Activated T-cell treated with anti-CD3 and anti-CD28 coated beads for 24 hours (primary cell): ENCODE measurements at places on chromosomes 1 and 21.

DNA sequence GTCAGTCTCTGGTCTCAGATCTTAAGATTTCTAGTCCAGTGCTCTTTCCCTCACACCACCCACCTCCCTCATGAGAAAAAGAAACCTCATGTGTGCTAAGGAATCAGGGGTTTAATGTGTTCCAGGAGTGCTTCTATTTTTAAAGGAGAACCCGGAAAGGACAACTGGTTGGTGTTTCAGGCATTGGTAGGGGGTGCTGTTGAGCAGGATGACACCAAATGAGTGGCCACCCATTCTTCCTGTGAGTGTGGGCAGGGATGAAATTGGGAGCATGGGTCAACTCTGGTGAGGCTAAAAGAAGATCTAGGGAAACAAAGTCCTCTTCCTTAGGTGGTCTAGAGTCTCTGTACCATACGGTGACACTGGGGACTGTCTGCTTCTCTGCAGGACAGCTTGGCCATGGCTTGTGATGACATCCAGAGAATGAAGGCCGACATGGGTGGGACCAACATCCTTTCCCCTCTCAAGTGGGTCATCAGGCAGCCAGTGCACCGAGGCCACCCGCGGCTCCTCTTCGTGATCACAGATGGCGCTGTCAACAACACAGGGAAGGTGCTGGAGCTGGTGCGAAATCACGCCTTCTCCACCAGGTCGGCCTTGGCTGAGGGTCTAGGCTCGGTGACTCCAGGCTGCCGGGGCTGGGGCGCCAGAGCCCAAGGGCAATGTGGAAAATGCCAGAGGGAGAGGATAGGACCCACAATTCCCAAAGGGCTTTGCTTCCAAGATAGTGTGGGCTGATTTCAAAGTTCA lies 39.3 kb downstream of the VWA5B1 start:
- DNase-seq, result no peak

DNA sequence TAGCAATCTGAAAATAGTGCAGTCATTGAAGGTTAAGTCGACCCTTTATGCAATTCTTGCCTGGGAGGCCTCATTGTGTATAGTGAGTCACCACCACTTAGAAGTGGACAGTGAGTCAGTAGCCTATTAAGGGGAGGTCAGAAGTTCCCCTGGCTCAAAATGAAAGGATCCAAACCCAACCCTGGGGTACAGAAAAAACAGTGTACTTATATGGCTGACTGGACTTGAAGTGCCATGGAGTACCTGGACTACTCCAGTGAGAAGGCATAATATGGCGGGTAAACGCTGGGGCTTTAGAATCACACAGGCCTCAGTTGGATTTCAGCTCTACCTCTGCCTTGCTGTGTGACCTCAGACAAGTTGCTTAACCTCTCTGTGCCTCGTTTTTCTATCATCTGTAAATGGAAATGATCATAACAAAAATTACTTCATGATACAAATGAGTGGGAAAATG lies 2.2 kb upstream of the BCL9 start:
- no peak for DNase-seq

- peak; percentile 42 for DNase-seq
Measured at GRCh38 chr1:16032388-16033102, 10.7 kb downstream of the CLCNKA start.

GRCh38 chr1:170840371-170840770 lies 95.0 kb upstream of the MROH9 start:
- no peak for DNase-seq

GRCh38 chr1:150406483-150406882 lies 42.5 kb downstream of the RPRD2 start:
- no peak for DNase-seq

DNA sequence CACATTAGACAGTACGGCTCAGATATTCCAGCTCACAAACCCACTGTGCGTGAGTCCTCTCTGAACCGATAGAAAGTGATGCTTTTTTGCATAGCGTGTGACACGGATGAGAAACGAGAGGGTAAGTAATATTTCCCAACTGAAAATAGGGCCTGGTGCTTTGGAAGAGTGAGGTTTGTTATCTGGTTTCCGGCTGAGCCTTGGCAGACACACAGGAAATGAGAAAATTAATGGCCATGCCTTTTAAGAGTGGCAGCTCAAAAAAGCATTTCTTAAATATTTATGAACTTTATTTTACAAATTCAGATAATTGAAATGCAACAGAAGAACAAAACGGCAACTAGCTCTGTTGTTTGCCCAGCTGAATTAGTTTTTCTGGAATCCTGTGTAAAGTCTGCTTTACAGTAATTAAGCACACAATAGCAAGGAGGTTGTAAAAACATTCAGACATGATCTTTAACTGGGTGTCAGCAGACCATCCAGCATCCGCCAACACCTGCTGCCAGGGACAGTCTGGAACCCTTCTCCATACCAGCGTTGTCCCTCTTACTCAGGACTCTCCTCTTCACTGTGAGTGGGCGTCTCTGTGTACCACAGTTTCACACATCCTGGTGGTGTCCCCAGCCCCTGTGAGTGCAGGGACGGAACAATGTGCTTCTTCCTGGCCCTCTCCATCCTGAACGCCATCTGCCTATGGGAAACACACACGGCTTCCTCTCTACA lies 155.4 kb downstream of the PGBD5 start:
- DNase-seq, result peak; percentile 42

- no peak for DNase-seq
Measured at GRCh38 chr1:175572932-175573868, 170.2 kb downstream of the TNR start.

- no peak for DNase-seq
Measured at GRCh38 chr1:226653311-226653921, 85.7 kb downstream of the ITPKB start.

DNA sequence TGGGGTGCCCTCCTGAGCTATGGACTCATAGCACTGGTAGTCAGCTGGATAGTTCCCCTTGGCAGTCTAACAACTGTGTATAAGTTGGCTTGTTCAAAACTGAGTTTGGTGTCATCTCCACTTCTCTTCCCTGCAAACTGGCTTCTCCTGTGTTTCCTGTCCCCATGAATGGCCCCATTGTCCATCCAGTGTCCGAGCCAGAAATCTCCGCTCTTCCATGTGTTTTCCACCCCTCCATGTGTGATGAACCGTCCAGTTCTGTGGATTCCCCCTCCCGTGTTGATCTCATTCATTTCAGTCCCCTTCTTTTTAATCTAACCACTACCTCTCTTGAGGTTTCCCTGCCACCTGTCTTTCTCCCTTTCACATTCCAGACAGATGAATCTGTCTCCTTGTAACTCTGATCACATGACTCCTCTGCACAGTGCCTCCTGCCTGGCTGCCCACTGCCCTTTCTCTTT lies 195.7 kb downstream of the ROR1 start:
- no peak for DNase-seq

DNA sequence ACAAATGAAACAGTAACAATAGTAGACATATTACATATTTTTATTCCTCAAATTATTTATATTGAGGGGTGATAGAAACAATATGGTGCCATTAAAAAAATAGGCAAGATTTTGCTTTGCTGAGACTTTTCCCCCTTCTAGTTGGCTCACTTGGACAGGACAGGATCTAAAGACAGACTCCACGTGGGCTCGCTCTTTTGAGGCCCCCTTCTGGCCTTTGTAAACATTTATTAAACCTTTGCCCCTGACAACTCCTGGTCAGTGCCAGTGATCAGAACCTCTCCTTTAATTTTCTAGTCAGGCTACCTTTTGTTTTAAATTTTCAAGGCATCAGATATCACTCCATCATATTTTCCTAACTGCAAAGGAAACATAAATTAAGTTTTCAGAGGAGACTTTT lies 49.7 kb upstream of the IFI44L start:
- DNase-seq, result no peak

DNA sequence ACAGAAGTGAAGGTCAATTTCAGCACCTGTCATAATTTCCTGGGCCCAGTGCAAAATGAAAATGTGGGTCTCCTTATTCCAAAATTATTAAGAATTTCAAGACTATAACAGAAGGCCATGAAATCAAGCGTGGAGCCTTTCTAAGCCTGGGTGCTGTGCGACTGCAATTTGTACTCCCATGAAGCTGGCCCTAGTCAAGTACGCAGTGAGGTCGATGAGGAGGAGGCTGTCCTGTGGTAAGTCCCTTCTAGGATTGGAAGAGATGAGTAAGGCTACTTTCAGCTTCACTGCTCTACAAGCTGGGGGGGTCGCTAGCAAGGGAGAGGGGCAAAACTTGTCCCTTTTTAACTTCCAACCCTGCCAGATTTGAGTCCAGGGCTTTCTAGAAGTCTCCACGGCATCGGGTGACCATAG lies 410 bp upstream of the NUDC start:
- DNase-seq, result no peak

GRCh38 chr1:92551916-92552315 lies 65.2 kb upstream of the GFI1 start:
- DNase-seq, result no peak

DNA sequence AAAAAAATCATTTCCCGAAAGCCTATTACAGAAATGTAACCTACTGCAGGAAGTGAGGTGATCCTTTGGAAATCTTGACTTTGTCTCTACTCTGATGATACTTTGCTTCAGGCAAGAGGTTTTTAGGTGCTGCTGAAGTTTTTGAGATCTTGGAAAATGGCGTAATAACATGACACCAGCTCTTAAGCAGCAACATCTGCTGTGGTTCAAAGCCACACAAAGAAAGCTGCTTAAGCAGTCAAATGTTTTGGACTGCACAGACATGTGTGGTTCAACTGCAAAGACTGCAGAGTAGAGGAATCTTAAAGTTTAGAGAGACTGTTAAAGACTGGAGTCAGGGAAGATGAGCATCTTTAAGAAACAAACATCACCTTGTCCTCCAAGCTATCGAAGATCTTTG lies 139.0 kb downstream of the RASAL2 start:
- no peak for DNase-seq

- no peak for DNase-seq
Measured at GRCh38 chr1:2449636-2450454, 26.2 kb upstream of the PLCH2 start.

- no peak for DNase-seq
Measured at GRCh38 chr1:12435639-12436344, 182.2 kb downstream of the DHRS3 start.

- DNase-seq, result no peak
Measured at GRCh38 chr1:22351768-22352080, 99.9 kb upstream of the ZBTB40 start.
